ENCODE measurements at places on chromosomes 3 and 15.

- no peak for DNase-seq
Measured at GRCh38 chr3:50297896-50298725, 1.1 kb downstream of the HYAL3 start.

GRCh38 chr15:26298659-26299170, 435.6 kb upstream of the ATP10A start:
- no peak for DNase-seq

GRCh38 chr15:78679089-78679511, 38.1 kb upstream of the CHRNB4 start:
- DNase-seq = no peak

GRCh38 chr3:183884097-183884426, 618 bp downstream of the PARL start:
- DNase-seq = no peak

DNA sequence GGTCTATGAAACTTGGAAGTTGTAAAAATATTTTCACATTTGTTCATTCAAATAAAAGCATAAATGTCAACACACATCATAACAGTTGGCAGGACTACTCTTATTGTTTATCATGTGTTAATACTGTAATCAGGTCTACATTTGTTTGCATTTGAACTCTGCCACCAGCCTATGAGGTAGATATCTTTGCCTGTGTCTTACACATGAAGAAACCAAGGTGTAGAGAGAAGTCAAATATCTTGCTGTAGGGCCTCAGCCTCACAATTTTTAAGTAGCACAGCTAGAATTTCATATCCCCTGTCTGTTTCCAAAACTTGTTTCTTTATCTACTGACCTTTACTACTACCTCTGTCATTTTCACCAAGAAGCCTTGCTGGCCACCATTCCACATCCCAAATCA, 161.9 kb downstream of the ZIC4 start:
- no peak for DNase-seq

- no peak for DNase-seq
Measured at GRCh38 chr15:28026221-28026620, 72.9 kb downstream of the OCA2 start.

DNA sequence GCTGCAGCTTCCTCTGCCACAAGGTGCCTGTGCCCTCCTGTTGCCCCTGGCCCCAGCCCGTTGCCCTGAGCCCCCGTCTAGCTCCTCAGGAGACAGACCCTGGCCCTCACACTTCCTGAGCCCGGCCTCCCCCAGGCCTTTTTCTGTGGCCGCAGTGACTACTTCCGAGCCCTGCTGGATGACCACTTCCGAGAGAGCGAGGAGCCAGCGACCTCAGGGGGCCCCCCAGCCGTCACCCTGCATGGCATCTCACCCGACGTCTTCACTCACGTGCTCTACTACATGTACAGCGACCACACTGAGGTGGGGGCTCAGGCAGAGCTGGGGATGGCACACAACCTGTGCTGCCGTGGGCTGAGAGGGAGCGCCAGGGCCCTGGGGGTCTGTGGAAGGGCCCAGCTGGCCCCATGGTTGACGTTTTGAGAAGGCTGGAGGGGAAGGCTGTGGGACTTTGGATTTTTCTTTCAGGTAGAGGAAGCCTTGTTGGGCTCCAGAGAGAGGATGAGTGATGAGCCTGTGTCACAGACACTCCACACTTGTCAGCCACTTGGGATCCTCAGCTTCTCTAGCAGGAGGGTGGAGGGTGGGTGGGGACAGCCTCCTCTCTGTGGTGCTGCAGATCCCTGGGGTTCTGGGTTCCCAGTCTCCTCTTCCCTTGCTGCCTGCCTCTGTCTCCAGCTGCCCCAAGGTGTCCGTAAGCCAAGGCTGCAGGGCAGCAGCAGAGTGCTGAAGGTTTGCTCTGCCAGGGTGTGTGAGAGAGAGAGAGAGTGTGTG, 5.0 kb downstream of the ABTB1 start:
- no peak for DNase-seq

- DNase-seq = no peak
Measured at GRCh38 chr3:144864646-144865045, 893.0 kb downstream of the DIPK2A start.

GRCh38 chr3:5122741-5123706, 932 bp downstream of the ARL8B start:
- DNase-seq = no peak

- no peak for DNase-seq
Measured at GRCh38 chr3:136943436-136943835, 14.3 kb upstream of the IL20RB start.

DNA sequence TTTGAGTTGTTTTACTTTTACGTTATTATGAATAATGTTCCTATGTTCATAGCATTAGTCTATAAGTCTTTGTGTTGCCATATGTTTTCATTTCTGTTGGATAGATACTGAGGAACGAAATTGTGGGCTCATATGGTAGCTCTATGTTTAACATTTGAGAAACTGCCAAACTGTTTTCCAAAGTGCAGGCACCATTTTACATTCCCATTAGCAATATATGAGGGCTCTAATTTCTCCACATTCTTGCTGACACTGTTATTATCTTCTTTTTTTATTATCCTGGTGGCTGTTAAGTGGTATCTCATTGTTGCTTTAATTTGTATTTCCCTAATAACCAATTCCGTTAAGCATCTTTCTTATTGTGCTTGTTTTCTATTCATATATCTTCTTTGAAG, 1.8 kb upstream of the PIK3R4 start:
- DNase-seq = no peak

- no peak for DNase-seq
Measured at GRCh38 chr15:49953421-49953820, 165.6 kb downstream of the ATP8B4 start.

- no peak for DNase-seq
Measured at GRCh38 chr3:140250010-140250855, 315.2 kb downstream of the CLSTN2 start.

DNA sequence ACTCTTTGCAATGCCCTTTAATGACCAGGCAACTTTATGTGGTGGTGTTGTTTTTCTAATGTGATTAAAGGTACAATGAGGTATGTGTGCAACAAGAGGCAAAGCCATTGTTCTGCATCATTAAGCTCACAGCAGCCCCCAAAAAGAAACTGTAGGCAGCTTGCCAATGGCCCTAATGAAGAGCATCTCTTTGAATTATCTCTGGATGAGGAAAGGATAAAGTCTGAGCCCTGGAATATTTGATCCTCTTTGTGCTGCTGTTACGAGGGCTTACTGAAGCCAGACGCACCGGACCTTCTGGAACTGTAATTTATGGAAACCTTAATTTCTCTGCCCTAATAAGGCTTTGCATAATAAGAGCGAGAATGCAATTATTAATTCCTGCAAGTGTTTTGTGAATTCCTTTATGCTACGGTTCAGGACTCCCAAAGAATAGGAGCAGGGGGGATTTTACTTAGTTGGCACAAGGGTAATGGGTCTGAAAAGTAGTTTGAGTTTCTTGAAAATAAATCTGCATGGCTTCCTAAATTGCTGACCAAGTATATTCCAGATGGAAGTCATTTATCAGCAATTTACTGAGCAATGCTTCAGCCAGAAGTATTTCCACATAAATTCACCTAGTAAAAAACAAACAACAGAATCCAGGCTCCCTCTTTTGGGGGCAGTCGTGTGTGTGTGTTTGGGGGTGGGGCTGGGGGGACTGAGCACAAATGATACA, 193.4 kb downstream of the PDZRN3 start:
- no peak for DNase-seq

DNA sequence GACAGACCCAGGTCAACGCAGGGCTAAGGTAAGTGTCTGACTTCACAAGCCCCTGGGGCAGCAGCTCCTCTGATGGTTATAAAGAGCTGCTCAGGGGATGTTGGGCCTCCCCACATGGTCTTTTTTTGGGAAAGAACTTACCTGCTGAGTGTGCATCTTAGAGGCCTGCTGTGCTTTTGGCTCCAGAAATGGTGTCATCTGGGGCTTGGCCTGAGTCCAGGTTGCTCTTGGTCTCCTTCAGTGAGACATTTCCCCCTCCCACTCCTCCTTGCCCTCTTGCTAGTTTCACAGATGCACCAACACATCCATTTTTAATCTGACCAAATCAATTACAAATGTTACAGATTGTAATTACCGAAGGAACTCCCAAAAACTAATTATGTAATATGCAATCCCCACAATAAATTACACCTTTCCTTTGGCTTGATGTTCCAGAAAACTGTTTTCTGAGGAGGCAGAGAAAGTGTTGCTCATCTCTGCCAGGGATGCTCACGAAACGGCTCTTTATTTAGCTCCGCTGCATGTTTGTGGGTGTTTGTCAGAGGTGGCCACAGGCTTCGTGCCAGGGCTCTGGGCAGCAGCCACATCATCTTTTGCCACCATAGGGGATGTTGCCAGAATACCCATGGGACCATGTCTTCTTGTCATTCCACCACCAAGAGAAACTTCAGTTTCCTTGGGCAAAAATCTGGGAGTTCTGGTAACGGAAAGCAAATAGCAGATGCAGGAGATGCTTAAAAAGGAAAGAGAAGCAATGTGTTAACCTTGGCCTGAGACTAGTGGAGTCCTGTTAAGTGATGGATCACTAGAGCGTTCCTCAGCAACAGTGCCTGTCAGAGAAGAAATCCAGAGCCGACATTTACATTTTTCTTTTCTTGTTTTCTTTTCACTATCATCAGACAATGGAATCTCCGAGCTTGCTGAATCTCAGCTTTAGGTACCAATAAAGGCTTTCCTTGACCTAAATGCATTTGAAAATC, 799.9 kb downstream of the AGBL1 start:
- no peak for DNase-seq

DNA sequence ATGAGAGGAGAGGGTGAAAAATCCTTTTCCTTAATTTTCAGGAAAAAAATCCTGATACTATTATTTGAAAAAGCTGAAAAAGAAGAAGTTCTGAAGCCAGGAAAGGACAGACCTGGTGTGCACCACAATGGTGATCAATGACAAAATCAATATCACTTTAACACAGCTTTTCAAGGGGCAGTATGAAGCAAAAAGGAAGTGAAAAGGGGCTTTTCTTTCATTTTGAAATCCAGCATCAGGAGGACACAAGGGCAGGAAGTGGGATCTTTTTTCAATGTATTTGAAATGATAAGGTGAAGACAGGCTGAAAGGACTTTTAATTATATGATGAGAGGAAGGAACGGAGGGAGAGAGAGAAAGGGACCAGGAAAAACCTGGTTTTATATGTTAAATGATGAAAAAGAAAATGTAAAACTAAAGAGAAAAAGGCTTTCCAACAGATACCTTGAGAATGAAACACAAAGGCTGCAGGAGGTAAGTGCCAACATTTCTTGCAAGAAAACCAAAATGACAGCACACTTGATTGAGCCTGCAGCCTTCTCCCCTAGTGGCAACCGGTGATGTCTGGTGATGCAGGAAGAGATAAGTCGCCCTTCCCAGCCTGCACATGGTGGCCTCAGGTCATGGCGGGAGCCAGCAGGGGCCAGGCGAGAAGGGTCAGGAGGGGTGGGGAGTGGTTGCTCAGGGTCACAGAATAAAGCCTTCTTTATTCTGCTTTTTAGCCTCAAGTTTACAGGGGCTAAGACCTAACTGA, 236.7 kb upstream of the WNT5A start:
- no peak for DNase-seq

GRCh38 chr3:127328421-127328820, 40.6 kb upstream of the PRR20G start:
- no peak for DNase-seq

DNA sequence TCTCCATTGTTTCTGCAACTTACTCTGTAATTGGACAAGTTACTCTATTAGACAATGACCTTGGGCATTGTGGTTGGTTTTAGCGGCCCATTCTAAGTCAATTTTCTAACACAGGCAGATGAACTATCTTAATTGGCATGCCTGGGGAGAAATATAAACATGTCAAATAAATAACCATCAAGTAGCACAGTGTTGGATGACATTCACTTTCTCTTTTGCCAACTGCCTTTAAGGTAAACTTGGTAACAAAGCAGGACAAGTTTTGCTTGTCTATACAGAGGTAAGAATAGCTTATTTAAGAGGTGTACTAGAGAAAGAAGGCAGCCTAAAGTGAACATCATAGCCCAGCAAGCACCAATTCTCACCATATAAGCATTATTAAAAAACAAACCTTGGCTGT, 599.6 kb downstream of the GBE1 start:
- no peak for DNase-seq

GRCh38 chr3:175434561-175434960, 575.4 kb downstream of the NAALADL2 start:
- no peak for DNase-seq

- DNase-seq = no peak
Measured at GRCh38 chr15:75732809-75733451, 20.3 kb upstream of the CSPG4 start.

DNA sequence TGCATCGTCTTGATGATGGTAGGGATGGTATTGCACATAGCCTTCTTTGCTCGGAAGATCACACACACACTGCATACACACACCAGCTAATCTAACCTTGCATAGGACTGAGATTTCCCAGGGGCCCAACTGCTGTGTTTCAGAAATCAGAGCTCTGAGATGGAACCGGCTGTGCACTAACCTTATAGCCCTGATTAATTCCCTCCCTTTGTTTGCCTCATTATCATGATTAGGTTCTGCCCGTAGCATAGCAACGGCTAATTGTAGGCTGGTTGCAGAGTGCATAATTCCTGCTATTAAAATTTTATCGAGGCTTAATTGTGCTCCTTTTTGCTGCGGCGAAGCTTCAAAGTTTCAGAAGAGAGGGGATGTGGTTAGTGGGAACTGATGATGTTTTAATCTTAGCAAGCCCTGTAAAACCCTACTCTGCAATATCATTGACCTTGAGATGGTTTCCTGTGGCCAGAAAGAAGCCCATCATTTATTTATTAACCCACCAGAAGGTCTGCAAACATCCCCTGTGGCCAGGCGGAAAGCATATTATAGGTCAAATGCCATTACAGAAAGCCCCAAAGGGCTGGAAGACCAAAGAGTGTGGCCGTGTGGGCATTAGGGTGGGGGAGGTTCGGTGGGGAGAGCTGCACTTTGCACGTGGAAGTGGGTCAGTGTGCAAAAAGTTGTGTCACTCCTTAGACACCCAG, 56.2 kb upstream of the GLCE start:
- DNase-seq = no peak

DNA sequence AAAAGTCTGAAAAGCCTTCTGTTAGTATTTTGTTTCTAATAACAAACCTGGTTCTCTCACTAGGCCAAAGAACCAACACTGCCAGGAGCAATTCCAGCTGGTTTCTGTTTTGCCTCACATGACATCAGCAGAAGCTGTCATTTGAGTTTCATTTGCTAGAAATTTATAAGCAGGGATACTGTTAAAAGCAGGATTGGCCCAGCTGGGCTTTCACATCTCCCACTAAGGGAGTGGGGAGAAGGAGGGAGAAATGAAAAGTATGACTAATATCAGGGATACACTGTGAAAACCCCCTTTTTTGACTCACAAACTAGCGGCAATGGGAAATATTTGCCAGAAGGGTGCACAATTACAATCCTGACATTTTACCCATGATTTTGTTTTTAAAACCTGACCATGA, 5.3 kb downstream of the CCDC80 start:
- DNase-seq = no peak

- DNase-seq = no peak
Measured at GRCh38 chr3:43415088-43415487, 128.7 kb downstream of the SNRK start.

GRCh38 chr15:80934761-80935221, 54.8 kb downstream of the MESD start:
- DNase-seq = no peak

- no peak for DNase-seq
Measured at GRCh38 chr15:40796041-40796440, 10.8 kb upstream of the ZFYVE19 start.

Measured in stimulated activated CD8-positive, alpha-beta memory T cell treated with anti-CD3 and anti-CD28 coated beads, Interleukin-15, amount 100 ng/mL, for 1 hour (primary cell).